ENCODE measurements at places on chromosomes 1 and 21.
A peak's percentile ranks its signal among the peaks of the same experiment; 100 is the strongest.

DNA sequence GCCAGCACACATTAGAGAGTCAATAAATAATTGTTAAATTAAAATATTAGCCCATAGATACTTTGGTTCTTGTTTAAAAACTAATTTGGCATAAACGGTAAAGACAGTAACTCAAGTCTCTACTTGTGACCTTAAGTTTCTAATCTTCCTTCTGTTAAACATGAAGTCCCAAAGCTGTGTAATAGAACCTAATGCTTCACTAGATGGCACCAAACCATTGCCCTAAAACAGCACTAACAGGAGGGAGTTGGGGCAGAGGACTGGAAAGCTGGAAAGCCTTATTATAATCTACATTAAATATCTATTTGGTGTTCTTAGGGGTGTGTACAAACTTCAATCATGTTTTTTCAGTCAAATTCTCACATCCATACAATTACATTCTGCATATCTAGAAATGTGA is 176.7 kb downstream of the OLFM3 start:
- DNase-seq, result no peak

- no peak for DNase-seq
Observed at GRCh38 chr1:85245456-85245855, 14.0 kb downstream of the C1orf52 start.

DNA sequence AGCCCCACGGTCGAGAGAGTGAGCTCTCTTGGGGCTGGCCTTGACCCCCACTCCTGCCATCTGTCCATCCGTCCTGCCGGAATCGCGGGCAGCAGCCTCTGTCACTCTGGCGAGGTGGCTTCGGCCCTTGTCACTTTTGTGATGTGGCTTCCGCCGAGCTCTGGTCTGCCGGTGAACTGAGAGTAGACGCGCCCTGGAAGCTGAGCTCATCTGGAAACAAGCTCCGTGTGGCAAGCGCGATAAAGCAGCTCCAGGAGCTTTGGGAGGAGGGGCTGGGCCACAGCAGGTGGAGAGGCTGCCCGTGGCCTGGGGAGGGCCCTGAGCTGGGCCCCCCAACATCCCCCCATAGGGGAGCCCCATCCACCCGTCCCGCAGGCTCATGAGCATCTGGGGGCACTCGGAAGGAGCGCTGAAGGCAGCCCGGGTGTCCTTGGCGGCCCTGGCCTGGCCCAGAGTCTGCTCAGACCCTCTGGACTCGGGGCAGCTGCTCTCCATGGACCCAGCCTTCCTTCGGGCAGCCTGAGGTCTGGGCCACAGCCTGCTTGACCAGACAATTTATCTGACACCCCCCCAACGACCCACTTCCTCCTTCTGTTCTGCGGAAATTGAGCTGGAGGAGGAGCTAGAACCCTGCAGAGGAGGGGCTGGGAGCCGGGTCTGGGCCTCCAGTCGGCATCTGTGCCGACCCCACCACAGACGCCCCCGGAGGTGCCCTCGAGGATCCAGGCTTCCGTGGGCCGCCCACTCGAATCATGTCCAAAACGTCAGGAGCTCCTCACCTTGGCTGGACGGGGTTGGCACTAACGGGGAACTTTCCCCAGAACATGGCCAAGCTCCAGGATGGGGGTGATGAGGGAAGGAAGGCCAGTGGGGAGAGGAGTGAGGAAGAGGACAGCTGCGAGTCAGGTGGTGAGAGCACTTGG is 59.1 kb downstream of the SLC19A1 start:
- DNase-seq, result no peak

- no peak for DNase-seq
Observed at GRCh38 chr1:36305915-36306209, 306 bp upstream of the SH3D21 start.

- DNase-seq, result no peak
Observed at GRCh38 chr1:209202830-209203532, 380.5 kb upstream of the CAMK1G start.

- no peak for DNase-seq
Observed at GRCh38 chr1:212315907-212316306, 30.7 kb downstream of the PPP2R5A start.

DNA sequence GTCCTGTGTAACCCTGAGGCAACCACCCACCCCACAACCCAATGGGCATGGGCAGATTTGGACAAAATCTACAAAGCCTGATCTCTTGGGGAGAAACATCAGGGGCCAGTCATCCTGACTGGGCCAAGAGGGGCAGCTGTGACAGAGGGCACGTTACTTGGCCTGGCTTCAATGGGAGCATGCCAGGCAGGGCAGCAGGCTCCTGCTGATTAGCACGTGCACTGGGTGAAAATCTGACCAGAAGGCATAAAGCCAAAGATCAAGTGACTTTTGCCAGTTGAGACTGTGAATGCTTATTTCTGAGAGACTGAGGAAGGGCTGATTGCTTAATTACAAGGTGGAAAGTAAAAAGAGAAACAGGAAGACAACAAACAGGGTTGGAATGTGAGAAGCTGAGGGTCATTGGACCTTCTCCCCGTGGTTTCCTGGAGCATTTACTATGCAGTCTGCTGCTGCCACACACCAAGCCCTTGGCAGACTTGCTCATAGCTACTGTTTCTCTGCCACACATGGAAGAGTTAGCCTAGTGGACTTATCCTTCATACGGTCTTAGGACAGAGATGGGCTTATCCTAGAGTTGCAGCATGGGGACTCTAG is 39.8 kb upstream of the TNR start:
- no peak for DNase-seq

GRCh38 chr21:19076031-19076430 is 672.4 kb upstream of the TMPRSS15 start:
- DNase-seq, result no peak

- no peak for DNase-seq
Observed at GRCh38 chr21:16084776-16085364, 355.1 kb downstream of the USP25 start.

- no peak for DNase-seq
Observed at GRCh38 chr1:21919520-21919919, 17.6 kb downstream of the HSPG2 start.

DNA sequence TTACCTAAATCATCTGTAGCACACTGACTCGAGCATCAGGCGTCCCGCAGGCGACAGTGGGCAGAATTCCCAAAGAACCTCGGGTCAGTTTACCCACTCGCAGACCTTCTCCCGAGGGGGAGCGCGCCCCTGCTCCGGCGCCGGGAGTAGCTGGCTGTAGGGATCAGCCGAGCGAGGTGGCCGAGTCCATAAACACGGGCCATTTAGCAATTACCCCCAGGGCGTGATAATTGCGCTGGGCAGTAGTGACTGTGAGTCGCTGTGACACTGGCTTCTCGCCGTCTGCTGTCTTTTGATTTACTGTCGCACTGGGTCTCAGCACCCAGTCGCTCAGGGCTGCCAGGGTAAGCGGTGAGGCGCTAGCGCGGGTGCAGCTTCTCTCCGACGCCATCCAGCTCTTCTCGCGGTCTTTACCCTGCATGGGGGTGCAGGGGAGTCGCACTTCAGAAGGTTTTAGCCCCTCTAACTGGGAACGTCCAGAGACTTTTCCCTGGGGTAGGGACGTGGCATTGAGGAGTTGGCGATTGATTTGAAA is 16.2 kb downstream of the HLX start:
- no peak for DNase-seq

GRCh38 chr1:59560807-59561450 is 253.8 kb upstream of the HOOK1 start:
- DNase-seq, result no peak

DNA sequence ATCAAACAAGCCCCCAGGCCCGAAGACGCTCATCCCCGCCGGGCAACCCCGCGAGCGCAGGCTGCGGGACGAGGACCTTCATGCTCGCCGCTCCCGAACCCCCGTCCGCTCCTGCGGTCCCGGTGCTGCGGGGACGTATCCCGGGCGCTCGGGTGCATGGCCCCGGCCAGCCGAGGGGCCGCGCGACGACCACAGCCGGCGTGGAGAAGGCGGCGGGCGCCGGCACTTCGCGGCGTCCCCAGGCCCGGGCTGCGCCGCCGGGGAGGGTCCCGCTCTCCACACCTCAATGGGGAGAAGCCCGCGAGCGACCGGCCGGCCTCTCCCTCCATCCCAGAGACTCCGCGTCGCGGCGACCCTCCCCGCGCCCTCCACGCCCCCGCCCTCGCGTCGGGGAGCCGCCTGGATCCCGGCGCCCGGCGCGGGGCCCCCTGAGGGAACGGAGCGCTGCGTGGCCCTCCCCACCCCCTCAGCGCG is 401 bp downstream of the ERRFI1 start:
- no peak for DNase-seq

GRCh38 chr1:53640701-53641075 is 98.3 kb downstream of the GLIS1 start:
- no peak for DNase-seq

DNA sequence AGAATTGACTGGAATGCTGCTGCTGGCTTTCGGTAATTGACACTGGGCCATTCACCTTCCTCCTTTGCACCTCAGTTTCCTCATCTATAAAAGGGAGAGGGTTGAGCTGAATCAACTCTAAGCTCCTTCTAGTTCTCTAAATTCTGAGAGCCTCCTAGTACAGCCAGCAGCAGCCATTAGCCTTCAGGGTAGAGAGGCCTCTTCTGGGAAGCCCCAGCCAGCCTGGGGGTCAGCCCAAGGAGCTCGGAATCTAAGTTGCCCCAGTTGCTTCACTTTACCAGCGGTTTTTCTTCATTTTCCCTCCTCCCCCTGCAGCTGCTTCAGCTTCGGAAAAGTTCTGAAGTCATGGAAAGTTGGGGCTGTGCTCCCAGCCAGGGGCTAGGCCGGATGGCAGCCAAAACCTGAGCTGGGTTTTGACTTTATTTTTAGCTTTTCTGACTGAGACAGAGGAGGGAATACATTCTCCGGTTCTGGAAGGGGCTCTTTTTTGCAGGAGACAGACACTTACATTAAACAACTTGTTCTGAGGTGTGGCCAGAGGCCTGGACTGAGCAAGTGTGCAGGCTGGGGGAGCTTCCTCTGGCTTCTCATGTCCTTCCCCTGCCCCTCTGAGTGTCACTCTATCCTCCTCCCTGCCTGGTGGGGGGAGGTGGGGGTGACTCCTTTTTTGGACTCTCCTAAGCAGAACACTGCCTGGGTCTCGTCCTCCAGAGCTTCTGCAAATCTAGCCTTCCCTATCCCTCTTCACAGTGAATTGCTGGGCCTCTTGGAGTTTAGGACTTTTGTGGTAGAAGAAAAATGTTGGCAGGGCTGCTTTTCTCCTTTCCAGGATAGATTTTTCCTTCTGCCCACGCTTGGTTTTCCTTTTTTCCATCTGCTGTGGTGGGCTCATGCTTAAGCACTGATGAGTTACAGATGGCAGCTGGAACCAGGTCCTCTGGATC is 14.4 kb downstream of the LMNA start:
- DNase-seq, result no peak

DNA sequence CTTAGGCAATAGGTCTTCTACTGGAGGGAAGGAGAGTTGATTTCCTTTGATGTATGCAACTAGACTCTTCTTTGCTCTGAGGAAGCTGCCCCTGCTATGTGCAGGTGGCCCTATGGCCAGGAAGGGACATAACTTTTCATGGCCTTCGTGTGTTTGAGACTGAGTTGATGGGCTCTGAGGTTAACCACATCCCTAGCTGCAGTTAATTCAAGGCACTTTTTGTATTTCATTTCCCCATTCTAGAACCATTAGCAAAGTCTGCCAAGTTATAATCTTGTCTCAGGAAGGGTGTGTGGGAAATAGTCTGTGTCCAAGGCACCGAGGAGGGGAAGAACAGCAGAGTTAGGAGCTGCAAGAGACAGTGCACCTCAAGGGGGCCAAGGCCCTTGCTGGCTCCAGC is 2.5 kb downstream of the FCRL4 start:
- no peak for DNase-seq

DNA sequence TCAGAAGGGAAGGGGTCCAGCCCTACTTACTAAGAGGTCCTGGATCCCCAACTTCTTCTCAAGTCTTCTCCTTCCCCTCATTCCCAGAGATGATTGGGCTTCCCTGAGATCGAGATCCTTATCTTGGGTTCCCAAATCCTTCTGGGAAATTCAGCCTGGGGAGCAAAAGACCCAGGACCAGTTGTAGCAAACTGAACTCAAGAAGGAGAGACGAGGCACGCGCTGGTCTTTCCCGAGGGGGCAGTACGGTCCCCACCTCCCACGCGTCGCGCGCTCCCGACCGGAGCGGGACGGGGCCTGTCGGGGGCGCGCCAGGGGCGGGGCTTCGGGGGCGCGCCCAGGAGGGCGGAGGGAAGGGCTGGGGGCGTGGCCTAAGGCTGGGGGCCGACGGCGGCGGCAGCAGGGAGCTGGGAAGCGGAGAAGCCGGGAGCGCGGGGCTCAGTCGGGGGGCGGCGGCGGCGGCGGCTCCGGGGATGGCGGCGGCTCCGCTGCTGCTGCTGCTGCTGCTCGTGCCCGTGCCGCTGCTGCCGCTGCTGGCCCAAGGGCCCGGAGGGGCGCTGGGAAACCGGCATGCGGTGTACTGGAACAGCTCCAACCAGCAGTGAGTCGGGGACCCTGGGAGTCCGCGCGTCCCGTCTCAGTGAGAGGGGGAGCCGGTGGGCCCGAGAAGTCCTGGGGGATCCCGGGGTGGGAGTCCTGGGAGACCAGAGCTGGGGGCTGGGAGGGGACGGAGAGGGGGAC is at the start of gene EFNA3:
Gene EFNA3 (plus strand): TSS at position 369 of the 741 bp plus-strand sequence. CDS start 105 bp downstream, at position 474.
- peak; percentile 62 for DNase-seq

GRCh38 chr1:245156736-245157505 is 2.1 kb downstream of the KIF26B start:
- DNase-seq, result no peak

DNA sequence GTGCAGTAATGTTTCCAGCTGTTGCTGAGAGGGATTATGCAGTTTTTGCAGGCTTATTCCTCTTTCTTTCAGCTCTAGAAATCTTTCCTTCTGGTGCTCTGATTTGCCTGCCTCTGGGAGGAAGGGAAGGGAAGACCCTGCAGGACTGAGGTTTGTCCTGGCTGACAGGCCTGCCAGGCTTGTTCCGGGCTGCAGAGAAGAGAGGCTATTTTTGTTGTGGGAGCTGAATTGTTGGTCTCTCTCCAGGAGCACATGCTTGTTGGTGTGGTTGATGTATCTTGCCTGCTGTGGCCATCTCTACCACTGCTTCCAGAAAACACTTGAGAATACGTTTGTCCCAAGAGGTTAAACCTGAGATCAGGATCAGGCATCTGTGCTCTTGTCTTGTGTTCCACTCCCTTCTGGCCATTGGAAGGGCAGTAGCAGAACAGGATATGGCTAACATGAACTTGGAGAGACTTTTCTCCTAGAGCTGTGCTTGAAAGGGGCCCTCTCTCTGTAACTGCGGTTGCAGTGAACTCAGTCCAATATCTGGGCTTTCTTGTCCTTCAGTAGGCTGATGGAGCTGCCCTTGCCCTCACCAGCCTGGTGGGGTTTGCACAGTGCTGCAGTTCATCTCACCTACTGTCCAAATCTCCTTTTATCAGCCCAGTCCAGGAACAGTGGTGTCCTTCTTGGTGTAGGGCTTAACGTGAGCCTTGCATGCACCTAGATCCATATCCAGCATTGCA is 21.5 kb upstream of the SLC25A34 start:
- DNase-seq, result no peak

- DNase-seq, result no peak
Observed at GRCh38 chr1:216910081-216910840, 187.0 kb upstream of the ESRRG start.

GRCh38 chr1:244852694-244853093 is 11.6 kb downstream of the HNRNPU start:
- DNase-seq, result no peak

GRCh38 chr1:85992791-85993190 is 163.8 kb downstream of the COL24A1 start:
- DNase-seq, result no peak

GRCh38 chr1:115059316-115059715 is 29.7 kb downstream of the TSHB start:
- DNase-seq, result no peak

- DNase-seq, result no peak
Observed at GRCh38 chr1:63611231-63611630, 18.0 kb downstream of the PGM1 start.

- no peak for DNase-seq
Observed at GRCh38 chr1:26067432-26067911, at the start of gene TRIM63. Gene TRIM63, minus strand, starts transcription at chr1:26067630. Its CDS starts 136 bp downstream, at chr1:26067494.

- DNase-seq, result no peak
Observed at GRCh38 chr1:2376261-2376741, 15.1 kb downstream of the MORN1 start.

Data from stimulated activated effector memory CD8-positive, alpha-beta T cell treated with anti-CD3 and anti-CD28 coated beads, Interleukin-12 subunit alpha, Interleukin-12 subunit beta, amount 100 ng/mL, for 72 hours (primary cell).